Occipital lobe (tissue), 3 donors: ENCODE measurements at places on chromosomes 5 and 9. TPM values are rescaled to one million over a fixed set of nuclear protein-coding genes. Genes with fewer than 3 reads are reported as not detected.

The SLC6A7 gene
- total RNA-seq = 0.62 TPM

DNA sequence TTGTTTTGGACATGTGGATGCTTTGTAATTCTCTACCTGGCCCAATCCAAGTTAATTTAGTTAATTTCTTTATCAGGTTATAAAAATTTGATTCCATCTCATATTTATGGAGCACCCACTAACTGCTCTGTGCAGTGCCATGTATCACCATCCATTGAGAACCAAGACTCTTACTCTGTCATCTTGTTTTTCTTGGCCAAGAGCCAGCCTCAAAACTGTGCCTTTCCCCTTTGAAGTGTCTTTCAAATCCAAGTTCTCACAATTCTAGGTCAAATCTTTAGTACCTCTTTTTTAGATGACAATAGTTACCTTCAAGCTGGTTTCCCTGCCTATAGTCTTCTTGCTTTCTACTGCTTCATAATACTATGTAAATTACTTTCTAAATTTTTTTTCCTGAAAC lies 3.2 kb downstream of the COMMD10 start:
- no peak for DNase-seq

GRCh38 chr5:131296213-131296672 lies 32.4 kb downstream of the CDC42SE2 start:
- DNase-seq = no peak

GRCh38 chr5:155587458-155587857 lies 573.9 kb downstream of the KIF4B start:
- no peak for DNase-seq

The CDH18 gene
- 10.0 TPM for total RNA-seq

DNA sequence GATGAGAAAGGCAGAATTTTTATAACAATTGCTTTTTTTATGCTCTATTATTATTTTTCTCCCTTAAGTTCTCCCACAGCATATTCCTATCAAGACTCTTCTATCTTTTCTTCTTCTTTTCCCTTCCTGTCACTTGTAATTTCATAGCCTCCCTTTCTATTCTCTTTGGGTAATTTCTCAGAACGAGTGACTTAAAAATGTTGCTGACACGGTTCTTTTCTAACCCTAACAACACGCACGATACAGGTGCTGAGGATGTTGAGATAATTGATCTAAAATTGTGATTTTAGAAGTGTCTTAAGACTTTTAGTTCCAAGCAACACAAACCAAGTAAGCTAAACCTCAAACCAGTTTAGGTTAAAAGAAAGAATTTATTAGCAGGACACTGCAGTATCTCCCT lies 105.9 kb downstream of the RASGRF2 start:
- no peak for DNase-seq

DNA sequence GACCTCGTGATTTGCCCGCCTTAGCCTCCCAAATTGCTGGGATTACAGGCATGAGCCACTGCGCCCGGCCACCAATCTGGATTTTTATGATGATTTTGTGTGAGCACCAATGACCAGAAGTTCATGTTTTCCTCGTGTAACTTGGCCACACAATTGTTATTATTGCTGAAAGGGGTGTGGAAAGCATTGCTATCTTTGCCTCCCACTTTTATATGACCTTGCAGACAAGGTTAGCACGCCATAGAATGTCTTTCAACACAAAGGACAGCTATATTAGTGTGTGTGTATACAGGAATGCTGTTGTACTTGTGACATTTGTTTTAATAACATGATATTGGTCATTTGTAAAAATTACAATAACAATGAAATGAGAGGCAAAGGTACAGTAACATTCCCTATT lies 155.0 kb upstream of the ERCC6L2 start:
- no peak for DNase-seq

DNA sequence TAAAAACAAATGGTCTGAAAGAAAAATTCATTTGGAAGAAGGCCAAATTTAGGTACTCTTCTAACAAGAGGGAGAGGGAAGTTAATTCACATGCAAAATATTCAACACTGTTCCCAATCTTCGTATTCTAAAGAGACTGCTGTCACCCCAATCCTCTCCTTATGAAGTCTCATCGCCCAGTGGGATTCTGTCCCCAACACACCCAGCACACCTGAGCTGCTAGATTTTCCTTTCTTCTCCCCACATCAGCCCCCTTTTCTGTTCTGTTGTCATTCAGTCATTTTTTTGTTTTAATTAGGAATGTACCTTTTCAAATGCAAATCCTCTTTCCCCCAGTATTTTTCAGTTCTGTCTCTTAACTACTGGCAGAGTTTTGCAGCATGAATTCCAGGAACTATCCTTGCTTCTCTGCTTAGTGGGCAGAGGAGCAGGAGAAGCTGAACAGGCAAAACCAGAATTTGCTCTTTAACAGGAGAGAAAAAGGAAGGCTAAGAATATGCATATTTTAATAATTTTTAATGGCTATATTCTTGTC lies 366.9 kb downstream of the MAN2A1 start:
- DNase-seq = no peak

GRCh38 chr5:54736003-54736797 lies 218.6 kb downstream of the SNX18 start:
- DNase-seq = no peak

The C9 gene
- not detected for total RNA-seq

GRCh38 chr5:169971780-169972179 lies 8.5 kb downstream of the INSYN2B start:
- no peak for DNase-seq

The TMEM174 gene
- not detected for total RNA-seq
